Activated T-helper 17 cell treated with anti-CD3 and anti-CD28 coated beads, Interleukin-2, amount 50 U/mL, for 72 hours (primary cell): ENCODE measurements at places on chromosomes 7 and 10.

GRCh38 chr10:82037076-82037475, 162.1 kb downstream of the NRG3 start:
- no peak for ATAC-seq
- H3K27ac ChIP-seq: no peak overlapping the region
- H3K4me1 ChIP-seq: no peaks in the 10 kb centered on the region

DNA sequence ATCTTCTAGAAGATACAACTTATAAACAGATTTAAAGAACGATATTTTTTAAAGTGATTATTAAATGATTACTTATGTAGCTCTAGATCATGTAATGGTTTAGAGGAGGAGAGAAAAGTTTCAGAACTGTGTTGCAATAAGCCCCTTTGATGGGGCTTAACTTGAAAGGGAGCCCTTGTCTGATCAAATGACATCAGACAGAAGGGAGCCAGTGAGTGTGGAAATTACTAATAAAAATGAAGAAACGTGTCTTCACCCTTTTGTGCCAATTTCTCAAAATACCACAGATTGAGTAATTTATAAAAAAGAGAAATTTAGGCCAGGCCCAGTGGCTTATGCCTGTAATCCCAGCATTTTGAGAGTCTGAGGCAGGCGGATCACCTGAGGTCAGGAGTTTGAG, 318.2 kb downstream of the EXOC4 start:
- H3K27me3 ChIP-seq: no peaks in the 10 kb centered on the region
- no peak for ATAC-seq
- no peaks in the 10 kb centered on the region for H3K4me1 ChIP-seq
- H3K27ac ChIP-seq: no peak overlapping the region
- no peak overlapping the region for H3K4me3 ChIP-seq
- H3K36me3 ChIP-seq: no peaks in the 10 kb centered on the region

GRCh38 chr7:30285067-30285535, 704 bp downstream of the ZNRF2 start:
- H3K4me3 ChIP-seq: peak overlapping the region; percentile 79
- no peak for ATAC-seq
- peaks cover 39% of the 10 kb centered on the region for H3K4me1 ChIP-seq
- peaks cover 8% of the 10 kb centered on the region for H3K36me3 ChIP-seq
- no peaks in the 10 kb centered on the region for H3K27me3 ChIP-seq

DNA sequence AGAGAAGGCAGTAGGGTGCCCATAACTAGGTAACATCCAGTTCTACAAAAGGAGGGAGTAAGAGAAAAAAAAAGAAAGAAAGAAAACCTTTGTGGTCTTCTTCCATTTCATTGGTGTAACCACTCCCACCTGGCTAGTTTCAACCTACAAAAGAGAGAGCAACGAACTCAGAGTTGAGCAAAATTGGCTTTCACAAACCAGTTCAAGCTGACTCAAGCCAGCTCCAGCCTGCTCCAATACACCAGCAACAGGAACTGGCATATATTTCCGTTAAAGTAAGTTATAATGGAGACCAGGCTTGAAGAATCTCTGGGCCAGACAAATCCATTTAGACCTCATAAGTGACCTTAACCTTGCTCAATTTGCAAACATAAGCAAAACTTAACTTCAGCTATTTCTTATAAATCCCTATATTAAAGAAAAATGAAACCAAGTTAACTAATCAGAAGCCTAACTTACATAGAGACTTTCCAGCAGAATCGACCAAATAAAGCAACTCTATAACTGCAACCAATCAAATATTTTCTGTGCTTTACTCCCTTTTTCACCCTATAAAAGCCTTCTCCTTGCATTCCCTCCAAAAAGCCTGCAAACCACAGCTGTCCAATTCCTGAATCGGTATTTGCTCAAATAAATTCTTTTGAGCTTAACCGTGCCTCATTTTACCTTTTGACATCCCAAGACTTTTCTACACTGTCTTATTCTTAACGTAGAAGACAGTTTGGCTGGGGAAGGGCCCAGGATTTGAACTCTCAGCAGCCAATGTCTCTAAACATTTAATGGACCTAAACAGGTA, 10.1 kb downstream of the ANKRD22 start:
- no peak overlapping the region for H3K4me3 ChIP-seq
- peaks cover 9% of the 10 kb centered on the region for H3K27me3 ChIP-seq
- H3K36me3 ChIP-seq: no peaks in the 10 kb centered on the region
- no peak overlapping the region for H3K27ac ChIP-seq

DNA sequence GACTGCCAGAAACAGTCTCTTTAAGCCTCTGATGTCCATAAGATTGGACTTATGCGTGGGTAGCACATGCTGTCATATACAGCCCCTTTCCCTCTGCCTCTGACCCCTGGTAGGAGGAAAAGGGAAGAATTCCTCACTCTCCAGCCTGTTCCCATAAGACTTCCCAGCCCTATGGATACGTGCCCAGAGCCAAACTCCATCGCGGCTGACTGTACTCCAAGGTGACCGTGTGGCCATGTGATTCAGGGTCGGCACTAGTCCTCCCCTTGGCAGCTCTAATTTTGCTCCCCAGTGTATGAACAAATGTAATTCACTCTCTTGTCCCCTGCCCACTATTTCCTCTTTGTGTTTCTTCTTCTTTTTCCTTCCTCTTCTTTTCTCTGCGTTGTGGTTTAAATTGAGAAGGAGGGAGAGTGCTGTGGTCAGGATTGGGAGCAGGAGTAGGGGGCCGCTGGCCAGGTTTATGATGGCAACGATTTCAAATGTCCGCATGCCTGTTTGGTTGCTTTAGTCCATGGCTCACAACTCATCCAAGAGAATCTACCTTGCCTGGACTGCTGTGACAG, 43.8 kb downstream of the PRLHR start:
- H3K4me1 ChIP-seq: no peaks in the 10 kb centered on the region
- no peak for ATAC-seq
- H3K27ac ChIP-seq: no peak overlapping the region
- peaks cover 37% of the 10 kb centered on the region for H3K27me3 ChIP-seq

DNA sequence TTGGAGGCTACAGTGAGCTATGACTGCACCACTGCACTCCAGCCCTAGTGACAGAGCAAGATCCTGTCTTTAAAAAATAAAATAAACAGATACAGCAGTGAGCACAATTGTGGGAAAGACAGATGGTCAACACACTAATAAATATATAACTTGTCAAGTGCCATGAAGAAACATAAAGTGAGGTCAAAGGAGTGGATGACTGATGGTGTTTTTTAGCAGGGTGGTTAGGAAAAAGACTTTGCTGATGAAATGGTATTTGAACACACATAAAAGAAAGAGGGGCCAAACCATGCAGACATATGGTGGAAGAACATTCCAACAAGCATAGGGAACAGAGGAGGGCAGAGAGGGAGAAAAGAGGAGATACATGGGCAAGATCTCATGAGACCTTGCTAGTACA, 392.7 kb upstream of the AUTS2 start:
- H3K27me3 ChIP-seq: no peaks in the 10 kb centered on the region
- no peak for ATAC-seq
- H3K4me1 ChIP-seq: no peaks in the 10 kb centered on the region
- H3K27ac ChIP-seq: no peak overlapping the region

GRCh38 chr10:119725517-119725827, 378 bp upstream of the INPP5F start:
- peaks cover 31% of the 10 kb centered on the region for H3K4me1 ChIP-seq
- peak overlapping the region; percentile 73 for H3K4me3 ChIP-seq
- peak overlapping the region; percentile 39 for H3K27ac ChIP-seq
- ATAC-seq: no peak
- no peaks in the 10 kb centered on the region for H3K27me3 ChIP-seq

GRCh38 chr7:151381098-151381347, 28.8 kb downstream of the WDR86 start:
- no peak for ATAC-seq
- no peak overlapping the region for H3K27ac ChIP-seq
- H3K36me3 ChIP-seq: peaks cover 25% of the 10 kb centered on the region
- no peaks in the 10 kb centered on the region for H3K27me3 ChIP-seq
- peak overlapping the region; percentile 43 for H3K4me3 ChIP-seq
- H3K4me1 ChIP-seq: peaks cover 8% of the 10 kb centered on the region

GRCh38 chr7:108134486-108134885, 4.3 kb upstream of the LAMB4 start:
- no peak overlapping the region for H3K4me3 ChIP-seq
- peaks cover 18% of the 10 kb centered on the region for H3K27me3 ChIP-seq
- peaks cover 13% of the 10 kb centered on the region for H3K4me1 ChIP-seq
- no peak for ATAC-seq
- H3K36me3 ChIP-seq: no peaks in the 10 kb centered on the region

GRCh38 chr10:101380353-101381017, 26.5 kb downstream of the BTRC start:
- H3K4me3 ChIP-seq: no peak overlapping the region
- no peak overlapping the region for H3K27ac ChIP-seq
- peak; percentile 96 for ATAC-seq
- no peaks in the 10 kb centered on the region for H3K27me3 ChIP-seq
- peaks cover 9% of the 10 kb centered on the region for H3K36me3 ChIP-seq

DNA sequence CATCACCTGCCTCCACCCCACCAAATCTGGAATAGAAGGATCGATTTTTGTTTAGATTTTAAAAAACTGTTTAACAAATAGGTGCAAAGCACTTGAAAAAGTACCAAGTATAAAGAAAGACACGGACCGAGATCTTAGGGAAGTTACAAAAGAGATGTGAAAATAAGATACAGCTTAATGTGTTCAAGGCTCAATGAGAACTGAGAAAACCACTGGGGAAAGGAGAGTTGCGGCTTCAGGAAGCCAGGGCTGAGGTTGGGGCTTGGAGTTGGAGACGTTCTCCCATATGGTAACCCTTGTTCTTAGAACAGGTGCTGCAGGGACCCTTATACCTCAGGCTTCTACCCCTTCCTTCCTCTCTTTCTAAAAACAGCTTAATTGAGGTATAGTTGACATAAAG, 140.2 kb downstream of the FANK1 start:
- no peaks in the 10 kb centered on the region for H3K27me3 ChIP-seq
- H3K4me1 ChIP-seq: peaks cover 4% of the 10 kb centered on the region
- no peak for ATAC-seq
- peaks cover 5% of the 10 kb centered on the region for H3K36me3 ChIP-seq
- H3K4me3 ChIP-seq: no peak overlapping the region
- H3K27ac ChIP-seq: no peak overlapping the region

DNA sequence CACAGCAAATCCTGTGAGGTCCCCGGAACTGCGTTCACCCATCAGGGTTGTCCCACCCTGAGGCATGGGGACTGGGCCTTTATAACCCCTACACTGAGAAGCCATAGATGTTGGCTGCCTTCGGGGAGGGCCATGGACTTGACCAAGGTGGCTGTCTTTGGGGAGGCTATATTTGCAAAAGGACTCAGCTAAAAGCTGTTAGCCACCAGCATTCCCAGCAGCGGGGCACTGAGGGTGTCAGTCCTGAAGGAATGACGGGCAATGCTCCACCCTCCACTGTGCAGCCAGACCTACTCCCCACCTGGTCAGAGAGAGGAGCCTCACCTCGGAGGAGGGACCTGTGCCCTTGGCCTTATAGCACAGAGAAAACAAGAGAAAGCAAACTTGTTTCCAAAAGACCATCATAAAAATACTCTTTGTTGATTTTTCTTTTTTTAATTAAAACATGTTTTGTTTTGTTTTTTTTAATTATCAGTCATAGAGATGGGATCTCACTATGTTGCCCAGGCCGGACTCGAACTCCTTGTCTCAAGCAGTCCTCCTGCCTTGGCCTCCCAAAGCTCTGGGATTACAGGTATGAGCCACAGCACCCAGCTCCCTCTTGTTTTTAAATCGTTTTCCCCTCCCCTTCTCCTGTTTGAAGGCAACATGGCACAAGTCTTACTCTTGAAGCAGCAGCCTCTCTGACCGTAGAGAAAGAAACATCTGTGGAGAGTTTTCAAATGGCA, 26.7 kb upstream of the CUX1 start:
- peaks cover 7% of the 10 kb centered on the region for H3K27me3 ChIP-seq
- ATAC-seq: no peak
- no peaks in the 10 kb centered on the region for H3K4me1 ChIP-seq
- no peak overlapping the region for H3K27ac ChIP-seq
- no peak overlapping the region for H3K4me3 ChIP-seq

- no peak overlapping the region for H3K4me3 ChIP-seq
- H3K36me3 ChIP-seq: no peaks in the 10 kb centered on the region
- H3K27me3 ChIP-seq: no peaks in the 10 kb centered on the region
- H3K27ac ChIP-seq: no peak overlapping the region
Observed at GRCh38 chr7:147182874-147183273, 1066.3 kb downstream of the CNTNAP2 start.

DNA sequence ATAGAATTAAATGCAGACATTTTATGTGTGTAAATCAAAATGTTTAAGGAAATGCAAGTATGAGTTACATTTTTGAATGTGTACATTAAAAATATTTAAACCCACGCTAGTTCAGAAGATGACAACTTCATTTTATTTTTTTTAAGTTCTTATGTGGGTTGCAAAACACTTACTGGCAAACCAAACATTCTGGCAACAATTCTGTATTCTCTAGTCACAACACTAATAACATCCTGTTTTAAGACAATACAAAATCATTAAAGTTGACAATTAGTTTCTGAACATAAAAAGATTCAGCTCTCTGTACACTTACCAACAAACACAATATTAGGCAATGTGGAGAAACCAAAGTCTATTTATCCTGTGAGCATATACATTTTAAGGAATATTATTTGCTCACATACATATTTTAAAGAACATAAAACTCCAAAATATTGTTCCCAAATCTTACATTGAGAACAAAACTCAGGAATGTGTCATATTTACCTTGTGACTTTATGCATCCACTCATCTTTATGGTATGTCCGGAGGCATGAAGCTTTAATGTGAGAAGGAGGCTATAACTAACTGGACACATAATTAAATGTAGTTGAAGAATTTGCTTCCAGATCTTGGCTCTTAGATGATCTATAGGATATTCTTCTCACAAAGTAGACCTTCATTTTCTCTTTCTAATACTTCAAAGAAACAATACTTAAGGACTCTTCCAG, 134.7 kb downstream of the DGKB start:
- no peak overlapping the region for H3K27ac ChIP-seq
- H3K36me3 ChIP-seq: no peaks in the 10 kb centered on the region
- no peaks in the 10 kb centered on the region for H3K27me3 ChIP-seq
- H3K4me1 ChIP-seq: no peaks in the 10 kb centered on the region

GRCh38 chr10:83965473-83965872, 173.8 kb upstream of the GHITM start:
- ATAC-seq: no peak
- H3K27me3 ChIP-seq: no peaks in the 10 kb centered on the region
- no peak overlapping the region for H3K4me3 ChIP-seq
- H3K36me3 ChIP-seq: no peaks in the 10 kb centered on the region

DNA sequence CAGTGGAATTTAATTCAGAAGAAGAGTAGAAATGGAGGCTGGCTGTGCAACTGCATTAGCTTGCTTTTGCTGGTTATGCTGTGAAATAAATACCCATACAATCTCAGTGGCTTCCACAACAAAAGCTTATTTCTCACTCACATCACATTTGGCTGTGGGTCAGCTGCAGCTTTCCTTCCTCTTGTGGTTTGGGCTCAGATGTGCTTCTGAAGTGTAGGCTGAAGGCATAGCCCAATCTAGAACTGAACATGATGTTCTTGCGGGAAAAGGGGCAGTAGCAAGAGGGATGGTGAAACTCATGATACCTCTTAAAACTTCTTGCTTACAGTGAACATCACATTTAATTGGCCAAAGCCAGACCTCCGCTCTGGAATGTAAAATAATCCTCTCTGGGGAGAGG, 119.9 kb downstream of the HECW1 start:
- H3K36me3 ChIP-seq: no peaks in the 10 kb centered on the region
- no peak overlapping the region for H3K27ac ChIP-seq
- H3K27me3 ChIP-seq: peaks cover 16% of the 10 kb centered on the region
- ATAC-seq: no peak
- no peak overlapping the region for H3K4me3 ChIP-seq

- no peak overlapping the region for H3K27ac ChIP-seq
- H3K27me3 ChIP-seq: no peaks in the 10 kb centered on the region
- H3K4me1 ChIP-seq: no peaks in the 10 kb centered on the region
Observed at GRCh38 chr10:45443101-45444009, 69.3 kb downstream of the ALOX5 start.
